Fibroblast of lung (primary cell): ENCODE measurements at places on chromosomes 6 and 20. TPM values are rescaled to one million over a fixed set of nuclear protein-coding genes. Genes with fewer than 3 reads are reported as not detected.

DNA sequence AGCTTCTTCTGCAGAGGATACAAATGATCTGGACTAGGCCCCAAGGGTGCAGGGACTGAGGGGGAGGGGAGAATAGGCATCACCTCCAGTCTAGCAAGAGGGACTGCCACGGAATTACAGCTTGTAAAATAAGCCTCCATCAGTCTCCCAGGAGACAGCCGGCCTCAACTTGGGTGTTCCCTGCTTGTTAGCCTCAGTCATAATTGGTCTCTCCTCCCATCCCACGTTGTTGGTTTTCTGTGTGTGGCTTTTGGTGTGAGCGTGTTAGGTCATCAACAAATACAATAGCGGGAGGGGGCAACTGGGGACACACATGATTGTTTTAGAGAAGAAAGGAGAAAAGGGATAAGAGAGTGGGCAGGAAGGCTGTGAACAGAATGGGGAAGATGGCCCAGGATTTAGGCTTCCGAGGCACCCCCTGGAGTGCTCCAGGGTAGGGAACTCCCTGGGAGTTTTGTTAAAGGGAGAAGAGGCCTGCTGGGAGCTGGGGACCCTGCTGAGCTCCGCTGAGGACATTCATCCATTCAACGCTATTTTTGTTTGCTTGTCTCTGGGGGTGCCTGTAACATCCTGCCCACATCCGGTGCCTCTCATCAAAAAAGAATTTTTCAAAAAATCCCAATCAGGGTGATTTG is 9.2 kb downstream of the FOXA2 start:
- no peak for DNase-seq

GRCh38 chr6:10156875-10157274 is 258.0 kb downstream of the TFAP2A start:
- DNase-seq = no peak

DNA sequence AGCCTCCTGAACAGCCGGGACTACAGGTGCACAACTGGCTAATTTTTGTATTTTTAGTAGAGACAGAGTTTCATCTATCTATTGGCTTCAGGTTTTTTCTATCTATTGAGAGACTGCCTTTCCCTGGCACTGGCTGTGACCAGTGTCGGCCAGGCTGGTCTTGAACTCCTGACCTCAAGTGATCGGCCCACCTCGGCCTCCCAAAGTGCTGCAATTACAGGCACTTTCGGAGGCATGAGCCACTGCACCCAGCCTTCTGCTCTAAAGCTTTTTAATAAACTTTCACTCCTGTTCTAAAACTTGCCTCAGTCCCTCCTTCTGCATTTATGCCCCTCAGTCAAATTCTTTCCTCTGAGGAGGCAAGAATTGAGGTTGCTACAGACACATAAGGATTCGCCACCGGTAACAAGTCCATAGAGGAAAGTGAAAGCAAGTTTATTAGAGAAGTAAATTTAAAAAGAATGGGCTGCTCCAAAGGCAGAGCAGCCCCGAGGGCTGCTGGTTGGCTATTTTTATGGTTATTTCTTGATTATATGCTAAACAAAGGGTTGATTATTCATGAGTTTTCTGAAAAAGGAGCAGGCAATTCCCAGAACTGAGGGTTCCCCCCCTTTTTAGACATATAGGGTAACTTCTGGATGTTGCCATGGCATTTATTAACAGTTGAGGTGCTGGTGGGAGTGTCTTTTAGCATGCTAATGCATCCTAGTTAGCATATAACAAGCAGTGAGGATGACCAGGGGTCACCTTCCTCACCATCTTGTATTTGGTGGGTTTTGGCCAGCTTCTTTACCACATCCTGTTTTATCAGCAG is 44.8 kb upstream of the RNGTT start:
- no peak for DNase-seq

DNA sequence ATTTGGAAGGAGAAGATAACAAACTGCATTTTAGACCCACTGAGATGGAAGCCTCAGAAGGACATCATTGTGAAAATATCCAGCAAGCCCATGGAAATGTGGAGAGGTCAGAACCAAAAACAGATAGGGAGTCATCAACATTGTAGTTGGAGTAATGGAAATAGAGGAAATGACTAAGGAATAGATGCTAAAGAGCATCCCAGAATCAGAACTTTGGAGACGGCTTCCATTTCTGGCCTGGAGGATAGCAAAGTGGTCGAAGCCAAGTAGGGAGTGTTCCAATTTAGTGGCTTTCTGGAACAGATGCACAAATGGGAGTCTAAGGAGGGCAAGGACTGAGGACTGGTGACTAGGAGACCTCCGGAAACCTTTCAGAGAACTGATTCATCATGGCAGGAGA is 3.6 kb downstream of the BEND6 start:
- DNase-seq = peak; percentile 70

DNA sequence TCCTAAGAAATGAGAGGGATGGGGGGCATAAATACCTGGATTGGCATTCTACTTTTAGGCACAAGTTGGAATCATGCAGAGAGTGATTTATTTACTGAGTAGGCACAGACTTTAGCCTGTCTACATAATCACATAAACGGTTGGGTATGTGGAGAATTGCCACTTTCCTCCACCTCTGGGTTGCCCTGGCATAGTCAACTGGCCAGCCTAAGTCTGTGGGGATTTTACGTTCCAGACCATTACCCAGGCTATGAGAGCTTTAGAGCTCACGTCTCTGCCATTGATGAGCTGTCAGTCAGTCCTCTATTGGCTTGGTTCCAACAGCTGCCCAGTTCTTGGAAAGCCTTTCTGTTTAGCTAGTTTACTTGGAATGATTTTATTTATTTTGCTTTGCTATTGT is 5.0 kb upstream of the BHLHE23 start:
- peak; percentile 18 for DNase-seq

GRCh38 chr6:30570740-30571074 is 535 bp upstream of the ABCF1 start:
- no peak for DNase-seq

GRCh38 chr6:90463359-90463758 is 123.5 kb downstream of the MAP3K7 start:
- no peak for DNase-seq

GRCh38 chr20:5024103-5024502 is 22.8 kb upstream of the SLC23A2 start:
- DNase-seq = peak; percentile 38

GRCh38 chr6:33421344-33421643 is 1.4 kb downstream of the SYNGAP1 start:
- DNase-seq = no peak

Gene ESR1
- total RNA-seq = 0.50 and 1.0 TPM in 2 replicates

Gene MCUR1
- 6.3 and 7.4 TPM in 2 replicates for total RNA-seq

Gene LPA
- not detected in 2 replicates for total RNA-seq

Gene CAP2
- 2.6 and 8.6 TPM in 2 replicates for total RNA-seq

Gene MMP24OS
- 24.4 and 30.1 TPM in 2 replicates for total RNA-seq

Gene BMP7
- total RNA-seq = under 0.01 TPM in 1 of 2 replicates, not detected in the other

Gene HTR1E
- total RNA-seq = not detected in 2 replicates

Gene PRSS16
- total RNA-seq = not detected in 2 replicates

Gene CGA
- total RNA-seq = not detected in 2 replicates

Gene CDKAL1
- total RNA-seq = 15.0 and 16.2 TPM in 2 replicates
